ENCODE measurements at places on chromosomes 11 and 22.

DNA sequence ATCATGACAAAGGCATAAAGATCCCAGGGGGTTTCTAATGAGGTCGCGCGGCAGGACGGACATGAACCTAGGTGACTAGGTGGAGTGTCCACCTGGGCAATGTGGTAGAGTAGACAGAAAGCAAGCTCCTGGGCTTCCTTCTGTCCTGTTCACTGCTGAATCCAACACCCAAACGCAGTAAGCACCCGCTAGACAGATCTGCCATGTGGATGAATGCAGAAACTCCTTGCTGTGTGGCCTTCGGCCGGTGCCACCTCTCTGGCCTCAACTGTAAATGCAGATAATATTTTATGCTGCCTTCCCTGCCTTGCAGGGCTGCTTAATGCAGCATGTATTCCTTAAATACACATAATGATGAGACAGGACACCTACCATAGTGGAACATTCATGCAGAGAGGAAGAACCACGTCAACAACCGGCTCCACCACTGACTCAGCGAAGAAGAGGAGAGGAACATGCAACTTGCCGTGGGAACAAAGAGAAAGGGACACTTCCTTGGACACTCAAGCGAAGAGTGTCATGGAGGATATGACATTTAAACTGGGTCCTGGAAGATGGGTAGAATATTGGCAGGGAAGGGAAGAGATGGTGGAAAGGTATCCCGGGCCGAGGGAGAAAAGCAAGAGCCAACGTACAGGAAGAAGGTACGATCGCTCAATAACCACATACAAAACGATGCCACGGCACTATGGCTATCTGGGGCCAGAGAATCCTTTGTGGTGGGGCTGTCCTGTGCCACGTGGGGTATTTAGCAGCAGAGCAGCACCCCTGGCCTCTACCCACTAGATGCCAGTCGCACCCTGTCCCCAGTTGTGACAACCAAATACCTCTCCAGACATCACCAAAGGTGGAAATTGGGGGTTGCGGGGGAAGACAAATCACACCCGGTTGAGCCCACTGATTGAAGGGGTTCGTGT lies 30.8 kb downstream of the MYH9 start:
- DNase-seq: no peak

DNA sequence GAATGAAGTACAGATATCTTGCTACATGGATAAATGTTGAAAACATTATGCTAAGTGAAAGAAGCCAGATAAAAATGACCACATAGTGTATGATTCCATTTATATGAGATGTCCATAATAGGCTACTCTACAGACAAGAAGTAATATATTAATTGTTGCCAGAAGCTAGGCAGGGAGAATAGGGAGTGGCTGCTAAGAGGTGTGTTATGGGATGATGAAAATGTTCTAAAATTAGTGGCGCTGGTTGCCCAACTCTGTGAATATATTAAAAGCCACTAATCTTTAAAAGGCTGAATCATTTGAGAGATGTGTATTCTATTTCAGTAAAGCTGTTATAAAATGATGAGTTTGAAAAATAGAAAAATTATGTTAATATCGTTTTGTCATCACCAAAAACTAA lies 144.4 kb downstream of the NCAM1 start:
- no peak for DNase-seq

DNA sequence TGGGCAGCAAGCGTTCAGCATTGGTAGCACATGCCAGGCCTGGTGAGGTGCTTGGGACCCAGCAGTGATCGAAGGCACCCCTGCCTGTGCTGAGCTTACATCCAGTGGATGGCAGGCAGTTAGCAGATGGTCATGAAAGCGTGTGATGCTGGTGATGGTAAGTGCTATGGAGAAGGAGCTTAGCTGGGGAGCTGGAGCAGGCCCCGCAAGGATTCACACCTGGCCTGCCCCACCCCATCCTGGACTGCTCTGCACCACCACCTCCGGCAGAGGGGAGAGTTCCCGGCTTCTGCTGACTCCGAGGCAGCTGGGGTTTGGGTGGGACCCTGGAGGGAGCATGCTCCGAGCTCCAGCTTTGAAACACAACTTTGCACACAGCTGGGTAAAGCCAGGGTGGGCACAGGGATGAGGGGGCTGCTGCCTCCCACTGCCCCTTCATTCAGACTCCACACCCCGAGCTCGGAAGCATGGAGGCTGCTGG lies 16.2 kb downstream of the MPPED1 start:
- DNase-seq: no peak

GRCh38 chr11:99020352-99021225 lies at the start of gene CNTN5:
TSS of gene CNTN5 (plus strand) at chr11:99020949.
- no peak for DNase-seq

- no peak for DNase-seq
Measured at GRCh38 chr22:49312601-49313000, 515.1 kb downstream of the BRD1 start.

DNA sequence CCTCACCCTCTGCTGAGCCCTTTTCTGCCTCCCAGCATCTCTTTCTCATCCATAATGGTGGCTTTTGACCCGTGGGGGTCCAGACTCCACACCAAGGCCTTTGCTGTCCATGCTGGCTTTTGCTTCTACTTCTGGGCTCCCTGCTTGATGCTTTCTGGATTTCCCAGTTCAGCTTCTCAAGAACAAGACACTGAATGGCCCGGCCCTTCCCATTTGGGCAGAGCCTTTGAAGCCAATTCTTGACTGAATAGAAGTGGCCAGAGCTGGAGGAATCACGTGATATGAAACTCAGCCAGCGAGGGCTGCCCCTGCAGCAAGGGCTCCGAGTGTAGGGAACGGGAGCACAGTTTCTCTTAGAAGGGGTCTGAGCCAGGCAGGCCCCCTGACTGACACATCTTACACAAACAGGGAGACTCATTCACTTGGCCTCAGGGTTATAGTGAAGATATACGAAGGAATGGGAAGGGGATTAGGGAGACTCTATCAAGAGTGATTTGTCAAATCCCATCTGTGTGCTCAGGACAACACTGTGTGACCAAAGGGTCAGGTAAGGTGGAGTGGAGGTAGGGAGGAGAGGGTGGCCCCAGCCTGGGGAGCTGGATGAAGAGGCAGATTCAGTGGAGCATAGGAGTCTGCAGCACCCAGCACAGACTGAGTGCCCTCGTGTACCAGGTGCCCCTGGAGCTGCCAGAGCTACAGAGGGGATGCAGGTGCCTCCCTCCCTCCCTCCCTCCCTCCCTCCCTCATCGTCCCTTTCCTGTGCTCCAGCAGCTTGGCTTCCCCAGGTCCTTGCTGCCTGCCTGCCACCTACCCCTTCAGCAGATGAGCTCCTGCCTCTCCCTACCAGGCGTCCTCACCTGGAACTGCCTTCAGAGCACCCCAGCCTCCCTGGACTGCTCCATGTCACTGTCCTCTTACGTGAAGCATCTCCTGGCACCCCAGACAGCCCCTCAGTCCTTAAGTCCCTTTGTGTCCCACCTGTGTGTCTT lies 106.0 kb downstream of the TRIM29 start:
- no peak for DNase-seq

GRCh38 chr11:107427569-107428180 lies 29.9 kb downstream of the CWF19L2 start:
- no peak for DNase-seq

GRCh38 chr22:33275073-33275443 lies 216.9 kb upstream of the SYN3 start:
- no peak for DNase-seq

GRCh38 chr22:29396126-29396525 lies 7.8 kb upstream of the AP1B1 start:
- DNase-seq: no peak

DNA sequence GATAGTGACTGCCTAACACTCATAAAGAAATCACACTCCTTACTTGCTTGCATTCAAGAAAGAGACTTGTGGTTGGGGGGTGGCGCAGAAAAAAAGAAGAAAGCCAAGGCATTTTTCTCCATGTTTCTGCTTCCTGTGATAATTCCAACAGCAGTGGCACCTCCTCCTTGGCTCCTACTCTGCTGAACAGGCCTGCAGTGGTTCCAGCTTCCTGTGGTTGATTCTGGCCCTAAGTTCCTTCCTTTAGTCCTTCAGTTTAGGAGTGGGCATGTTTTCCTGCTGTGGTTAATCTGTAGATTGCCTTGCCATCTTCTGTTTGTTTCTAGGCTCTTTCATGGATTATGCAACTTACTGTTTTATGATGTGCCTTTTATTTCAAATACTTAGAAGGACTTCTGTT lies 940.4 kb downstream of the DLG2 start:
- no peak for DNase-seq

GRCh38 chr11:46603704-46604308 lies 10.0 kb upstream of the AMBRA1 start:
- DNase-seq: no peak

- DNase-seq: no peak
Measured at GRCh38 chr11:34941688-34942087, 25.3 kb downstream of the PDHX start.

GRCh38 chr22:47308886-47309285 lies 546.4 kb downstream of the TBC1D22A start:
- DNase-seq: no peak

GRCh38 chr11:130827451-130828377 lies 88.6 kb downstream of the SNX19 start:
- DNase-seq: no peak

DNA sequence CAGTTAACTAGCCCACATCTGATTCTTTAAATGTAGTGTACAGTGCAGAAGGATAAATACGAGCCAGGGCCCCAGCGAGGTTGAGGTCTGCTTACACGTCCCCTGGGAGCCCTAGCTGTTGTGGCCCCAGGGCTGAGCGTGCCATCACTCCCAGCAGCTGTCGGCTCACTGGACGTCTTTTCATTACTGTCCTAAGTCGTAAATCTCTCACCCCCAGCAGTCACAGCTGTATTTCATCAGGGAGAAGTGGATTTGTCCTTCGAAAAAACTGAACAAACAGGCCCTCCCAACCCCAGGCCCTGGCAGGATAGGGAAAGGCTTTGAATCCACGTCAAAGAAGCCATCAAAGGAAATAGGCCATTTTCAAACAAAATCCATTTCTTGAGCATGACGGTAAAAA lies 110.4 kb upstream of the CSNK2A3 start:
- DNase-seq: no peak

GRCh38 chr11:74849525-74850391 lies 99.1 kb downstream of the XRRA1 start:
- peak; percentile 8 for DNase-seq

DNA sequence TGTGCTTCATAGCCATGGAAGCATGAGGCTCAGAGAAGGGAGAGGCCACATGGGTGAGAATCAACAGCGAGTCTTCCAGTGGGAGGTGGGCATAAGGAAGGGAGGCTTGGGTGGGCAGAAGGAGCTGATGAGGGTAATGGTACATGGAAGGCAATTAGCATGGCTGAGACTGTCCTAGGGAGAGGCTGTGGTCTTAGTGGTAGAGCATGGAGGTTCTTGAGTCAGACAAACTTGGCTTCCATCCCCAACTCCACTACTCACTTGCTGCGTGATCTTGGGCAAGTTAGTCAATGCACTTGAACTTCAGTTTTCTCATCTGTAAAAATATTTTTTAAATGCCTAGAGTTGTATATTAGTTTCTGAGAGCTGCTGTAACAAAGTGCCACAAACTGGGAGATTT lies 227.2 kb upstream of the E2F8 start:
- no peak for DNase-seq

- peak; percentile 89 for DNase-seq
Measured at GRCh38 chr11:77672264-77672663, 34.7 kb upstream of the CLNS1A start.

GRCh38 chr11:37422511-37422910 lies 824.5 kb upstream of the RAG2 start:
- no peak for DNase-seq

- no peak for DNase-seq
Measured at GRCh38 chr11:118870396-118871343, 13.0 kb upstream of the CXCR5 start.

GRCh38 chr11:36062796-36063365 lies 119.0 kb downstream of the LDLRAD3 start:
- DNase-seq: no peak

GRCh38 chr11:42490506-42490905 lies 821.3 kb upstream of the API5 start:
- DNase-seq: no peak

DNA sequence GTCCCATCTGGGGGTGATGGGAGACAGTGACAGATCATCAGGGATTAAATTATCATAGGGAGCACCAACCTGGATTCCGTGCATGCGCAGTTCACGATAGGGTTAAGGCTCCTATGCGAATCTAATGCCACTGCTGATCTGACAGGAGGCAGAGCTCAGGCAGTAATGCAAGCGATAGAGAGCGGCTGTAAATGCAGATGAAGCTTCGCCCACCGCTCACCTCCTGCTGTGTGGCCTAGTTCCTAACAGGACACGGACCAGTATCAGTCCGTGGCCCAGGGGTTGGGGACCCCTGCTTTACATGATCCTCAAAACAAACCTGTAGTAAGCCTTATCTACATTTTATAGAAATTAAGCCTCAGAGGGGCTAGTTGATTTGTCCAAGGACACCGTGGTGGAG lies 94.3 kb downstream of the TTC28 start:
- DNase-seq: no peak

DNA sequence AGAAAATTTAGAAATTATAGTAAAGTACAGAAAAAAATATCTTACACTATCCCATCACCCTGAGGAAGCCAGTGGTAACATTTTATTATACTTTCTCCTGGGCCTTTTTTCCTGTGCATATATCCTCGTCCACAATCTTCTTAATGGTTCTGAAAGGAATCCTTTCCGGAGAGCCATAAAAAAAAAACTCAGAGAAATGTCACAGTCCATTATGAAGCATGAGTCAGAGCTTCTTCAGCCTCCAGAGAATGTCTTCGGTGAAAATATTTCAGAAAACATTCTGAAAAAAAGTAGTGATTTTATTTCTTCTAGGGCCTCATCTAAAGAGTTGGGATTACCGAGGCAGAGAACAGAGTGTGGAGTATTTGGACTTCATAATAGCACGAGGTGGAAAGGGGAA lies 163.4 kb downstream of the INSC start:
- peak; percentile 36 for DNase-seq

- DNase-seq: no peak
Measured at GRCh38 chr11:44611687-44612434, 46.4 kb downstream of the CD82 start.

DNA sequence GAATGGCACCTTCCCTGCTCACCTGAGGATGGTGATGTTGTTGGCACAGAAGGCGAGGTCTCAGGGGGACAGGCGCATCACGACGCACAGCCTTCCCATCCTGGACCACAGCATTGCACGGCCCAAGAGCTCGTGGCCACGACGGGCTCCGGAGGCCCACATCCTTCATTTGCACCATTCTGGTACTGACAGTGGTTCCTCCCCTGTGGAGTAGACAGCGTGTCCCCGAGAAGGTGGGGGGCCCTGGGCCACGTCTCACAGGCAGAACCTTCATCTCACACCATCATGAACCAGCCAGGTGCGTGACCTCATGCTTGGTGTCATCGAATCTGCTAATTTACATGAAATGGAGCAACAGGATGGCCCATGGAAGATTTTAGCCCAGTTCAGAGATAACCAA lies 180.0 kb downstream of the CTTN start:
- DNase-seq: no peak

GRCh38 chr11:117480221-117480620 lies 152.6 kb downstream of the CEP164 start:
- no peak for DNase-seq

GRCh38 chr11:11351042-11351586 lies 1.9 kb downstream of the CSNK2A3 start:
- DNase-seq: no peak

GRCh38 chr11:4991060-4991459 lies 3.6 kb upstream of the OR51L1 start:
- DNase-seq: no peak

- no peak for DNase-seq
Measured at GRCh38 chr11:93840981-93841380, 9.4 kb downstream of the VSTM5 start.
